Stimulated activated CD4-positive, alpha-beta T cell treated with anti-CD3 and anti-CD28 coated beads, Interleukin-12 subunit alpha, Interleukin-12 subunit beta, amount 100 ng/mL, for 24 hours (primary cell): ENCODE measurements at places on chromosomes 12 and 14.

DNA sequence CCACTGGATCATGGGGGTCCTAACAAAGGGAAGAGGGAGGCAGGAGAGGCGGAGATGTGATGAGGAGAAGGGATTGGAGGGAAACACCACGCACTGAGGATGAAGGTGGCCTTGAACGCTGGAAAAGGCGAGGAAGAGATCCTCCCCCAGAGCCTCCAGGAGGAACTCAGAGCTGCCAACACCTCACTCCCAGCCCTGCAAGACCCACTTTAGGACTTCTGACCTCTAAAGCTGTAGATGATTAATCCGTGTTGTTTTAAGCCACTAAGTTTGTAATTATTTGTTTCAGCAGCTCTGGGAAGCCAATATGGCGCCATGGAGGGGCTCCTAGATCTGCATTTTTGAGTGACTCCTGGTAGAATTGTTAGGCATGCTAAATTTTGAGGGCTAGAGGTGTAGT, 74.6 kb upstream of the CEP83 start:
- DNase-seq, result no peak

GRCh38 chr14:93128725-93129459, 13.2 kb upstream of the ITPK1 start:
- DNase-seq, result no peak

- no peak for DNase-seq
Measured at GRCh38 chr12:21725731-21726130, 48.8 kb downstream of the KCNJ8 start.

DNA sequence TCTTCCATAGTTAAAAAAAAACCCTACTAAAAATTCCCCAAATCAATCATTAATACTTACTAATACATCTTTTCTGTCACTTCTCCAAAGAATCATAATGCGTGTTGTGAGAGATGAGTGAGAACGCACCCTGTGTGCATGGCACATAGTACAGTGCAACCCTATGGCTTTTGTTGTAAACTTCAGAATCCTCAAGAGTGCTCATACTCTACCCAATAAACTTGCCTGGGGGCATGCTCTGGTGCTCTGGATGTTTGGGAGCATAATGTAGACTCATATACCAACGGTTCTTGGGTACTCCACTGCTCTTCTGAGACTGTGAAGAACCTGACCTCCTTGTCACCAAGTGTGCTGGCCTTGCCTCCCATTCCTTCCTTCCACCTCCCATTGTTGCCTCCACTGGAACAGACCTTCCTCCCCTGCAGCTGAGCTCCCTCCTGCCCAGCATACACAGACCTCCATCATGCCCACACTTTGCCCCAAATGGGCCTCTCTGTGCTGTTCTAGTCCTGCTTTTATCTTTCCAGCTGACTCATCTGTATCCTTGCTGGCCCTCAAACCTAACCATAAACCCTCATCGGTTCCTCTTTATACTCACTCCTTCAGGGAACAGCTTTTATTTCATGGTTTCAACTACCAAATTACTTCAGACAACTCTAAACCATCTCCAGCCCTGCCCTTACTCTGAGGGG, 8.9 kb downstream of the DCP1B start:
- no peak for DNase-seq

- peak; percentile 28 for DNase-seq
Measured at GRCh38 chr12:108696111-108696995, 35.0 kb downstream of the CORO1C start.

- DNase-seq, result no peak
Measured at GRCh38 chr14:86787717-86788116, 1205.3 kb downstream of the GALC start.

DNA sequence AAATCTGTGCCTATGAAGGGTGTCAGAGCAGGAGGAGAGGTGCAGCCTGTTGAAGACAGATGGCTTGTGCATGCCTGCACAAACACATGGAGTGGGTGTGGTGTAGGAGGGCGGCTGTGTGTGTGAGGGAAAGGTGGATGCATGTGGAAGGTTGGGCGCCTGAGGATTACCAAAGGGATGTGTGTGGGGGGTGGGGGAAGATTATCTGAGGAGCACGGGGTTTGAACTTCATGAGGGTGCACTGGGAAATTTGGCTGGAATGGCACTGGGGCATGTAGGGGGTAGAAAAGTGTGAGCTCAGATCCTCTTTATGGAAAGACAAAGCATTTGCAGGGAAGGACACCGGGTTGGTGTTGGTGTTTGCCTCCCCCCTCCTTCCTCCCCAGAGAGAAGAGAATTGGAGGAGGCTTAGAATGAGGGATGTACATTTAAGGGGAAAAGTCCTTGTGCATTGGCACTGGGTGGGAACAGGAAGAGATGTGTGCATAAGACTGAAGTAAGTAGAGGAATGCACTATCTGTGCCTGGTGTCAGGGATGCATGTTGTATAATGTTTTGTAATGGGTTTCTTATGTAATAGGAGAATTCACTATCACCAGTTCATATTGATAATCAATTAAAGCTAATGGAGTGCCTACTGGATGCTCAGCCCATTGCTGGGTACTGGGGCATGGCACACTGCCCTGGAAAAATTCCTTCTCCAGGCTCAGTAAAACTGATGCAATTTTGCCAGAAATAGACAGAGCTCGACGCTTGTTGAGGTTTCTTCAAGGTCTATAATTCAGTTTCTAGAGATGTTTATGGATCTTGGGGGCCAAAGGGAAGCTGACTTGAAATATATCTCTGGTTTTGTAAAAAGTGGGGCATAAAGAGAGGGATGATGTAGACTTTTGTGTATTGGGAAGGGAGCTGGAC, 3.0 kb downstream of the NTF3 start:
- DNase-seq, result no peak

GRCh38 chr14:65321370-65321875, 91.1 kb upstream of the FUT8 start:
- DNase-seq, result no peak

GRCh38 chr12:55188974-55189556, 31.8 kb upstream of the OR10A7 start:
- DNase-seq, result peak; percentile 5
